Pancreas (tissue), 10 donors: ENCODE measurements at places on chromosomes 6 and 20. TPM values are rescaled to one million over a fixed set of nuclear protein-coding genes. Genes with fewer than 3 reads are reported as not detected.

RAB23 gene
- total RNA-seq: 0.82 TPM

HLA-A gene
- total RNA-seq: 67.7 TPM

GRCh38 chr6:118705544-118706491 lies 54.4 kb upstream of the CEP85L start:
- no peak overlapping the region for H3K27ac ChIP-seq
- no peak overlapping the region for H3K4me3 ChIP-seq
- no peaks in the 10 kb centered on the region for H3K36me3 ChIP-seq

DNA sequence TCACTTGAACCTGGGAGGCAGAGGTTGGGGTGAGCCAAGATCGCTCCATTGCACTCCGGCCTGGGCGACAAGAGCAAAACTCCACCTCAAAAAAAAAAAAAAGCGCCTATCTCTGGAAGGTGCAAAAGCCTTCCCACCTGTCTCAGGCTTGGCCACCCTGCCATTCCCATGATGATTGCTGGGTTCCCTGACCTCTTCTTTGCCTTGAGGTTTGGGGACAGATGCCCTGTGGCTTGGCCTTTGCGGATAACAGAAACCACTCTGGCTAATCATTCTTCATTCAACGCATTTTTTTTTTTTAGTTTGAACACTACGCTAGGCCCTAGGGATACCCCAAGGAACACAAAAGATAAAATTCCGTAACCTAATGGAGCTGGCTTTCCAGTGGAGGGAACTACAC lies 6.8 kb upstream of the HMGA1 start:
- no peaks in the 10 kb centered on the region for H3K4me1 ChIP-seq
- no peak for DNase-seq

OR10C1 gene
- not detected for total RNA-seq

CCDC170 gene
- total RNA-seq: 0.40 TPM

DNA sequence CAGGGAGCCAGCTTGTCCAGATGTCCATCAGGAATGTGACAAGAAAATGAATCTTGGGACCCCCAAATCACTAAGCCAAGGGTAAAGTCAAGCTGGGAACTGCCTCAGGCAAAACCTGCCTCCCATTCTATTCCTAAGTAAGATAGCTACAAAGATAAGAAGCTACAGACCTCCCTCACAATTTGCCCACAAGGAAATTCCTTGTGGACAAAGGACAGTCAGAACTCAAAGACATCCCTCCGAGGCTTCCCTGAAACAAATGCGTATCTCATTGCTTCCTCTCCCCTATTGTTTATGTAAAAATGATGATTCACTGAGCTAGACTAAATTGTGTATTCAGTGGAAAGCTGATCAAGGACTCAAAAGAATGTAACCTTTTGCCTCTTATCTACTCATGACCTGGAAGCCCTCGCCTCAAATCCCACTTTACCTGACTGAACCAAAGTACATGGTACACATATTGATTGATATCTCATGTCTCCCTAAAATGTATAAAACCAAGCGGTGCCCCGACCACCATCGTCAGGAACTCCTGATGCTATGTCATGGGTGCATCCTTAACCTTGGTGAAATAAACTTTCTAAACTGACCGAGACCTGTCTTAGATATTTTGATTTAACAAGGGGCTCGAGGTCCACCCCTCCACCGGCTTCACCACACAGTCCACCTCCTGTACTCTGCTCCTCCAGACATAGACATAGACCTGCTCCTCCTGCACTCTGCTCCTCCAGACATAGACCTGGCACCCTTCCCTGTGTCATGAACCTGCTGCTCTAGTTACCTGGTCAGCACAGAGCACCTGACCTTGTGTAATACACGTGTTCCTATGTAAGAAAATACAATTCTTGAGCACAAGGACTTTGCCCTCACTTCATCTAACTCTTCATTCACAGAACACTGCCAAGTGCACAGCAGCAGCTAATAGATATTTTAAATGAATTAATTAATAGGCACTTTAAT lies 81.4 kb downstream of the WDR27 start:
- H3K4me1 ChIP-seq: no peaks in the 10 kb centered on the region
- DNase-seq: no peak
- H3K27ac ChIP-seq: no peak overlapping the region
- H3K27me3 ChIP-seq: no peaks in the 10 kb centered on the region
- no peaks in the 10 kb centered on the region for H3K36me3 ChIP-seq

DNA sequence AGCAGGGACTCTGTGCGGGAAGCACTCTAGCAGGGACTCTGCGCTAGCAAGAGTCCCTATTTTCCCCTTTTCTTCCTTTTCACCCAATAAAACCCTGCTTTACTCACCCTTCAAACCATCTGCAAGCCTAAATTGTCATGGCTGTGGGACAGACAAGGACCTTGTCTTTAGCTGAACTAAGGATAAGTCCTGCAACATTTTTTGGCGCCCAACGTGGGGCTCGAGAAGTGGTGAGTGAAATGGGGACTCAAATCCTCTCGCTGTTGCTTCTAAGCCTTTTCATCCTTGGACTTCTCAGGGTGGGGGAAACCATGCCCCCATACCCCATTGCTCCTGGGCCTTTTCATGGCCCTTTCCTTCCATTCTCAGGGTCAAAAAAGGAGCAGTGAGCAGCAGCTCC lies 46.4 kb downstream of the IMPG1 start:
- DNase-seq: no peak
- no peaks in the 10 kb centered on the region for H3K27me3 ChIP-seq
- no peaks in the 10 kb centered on the region for H3K4me1 ChIP-seq
- no peak overlapping the region for H3K27ac ChIP-seq
- H3K4me3 ChIP-seq: no peak overlapping the region

DNA sequence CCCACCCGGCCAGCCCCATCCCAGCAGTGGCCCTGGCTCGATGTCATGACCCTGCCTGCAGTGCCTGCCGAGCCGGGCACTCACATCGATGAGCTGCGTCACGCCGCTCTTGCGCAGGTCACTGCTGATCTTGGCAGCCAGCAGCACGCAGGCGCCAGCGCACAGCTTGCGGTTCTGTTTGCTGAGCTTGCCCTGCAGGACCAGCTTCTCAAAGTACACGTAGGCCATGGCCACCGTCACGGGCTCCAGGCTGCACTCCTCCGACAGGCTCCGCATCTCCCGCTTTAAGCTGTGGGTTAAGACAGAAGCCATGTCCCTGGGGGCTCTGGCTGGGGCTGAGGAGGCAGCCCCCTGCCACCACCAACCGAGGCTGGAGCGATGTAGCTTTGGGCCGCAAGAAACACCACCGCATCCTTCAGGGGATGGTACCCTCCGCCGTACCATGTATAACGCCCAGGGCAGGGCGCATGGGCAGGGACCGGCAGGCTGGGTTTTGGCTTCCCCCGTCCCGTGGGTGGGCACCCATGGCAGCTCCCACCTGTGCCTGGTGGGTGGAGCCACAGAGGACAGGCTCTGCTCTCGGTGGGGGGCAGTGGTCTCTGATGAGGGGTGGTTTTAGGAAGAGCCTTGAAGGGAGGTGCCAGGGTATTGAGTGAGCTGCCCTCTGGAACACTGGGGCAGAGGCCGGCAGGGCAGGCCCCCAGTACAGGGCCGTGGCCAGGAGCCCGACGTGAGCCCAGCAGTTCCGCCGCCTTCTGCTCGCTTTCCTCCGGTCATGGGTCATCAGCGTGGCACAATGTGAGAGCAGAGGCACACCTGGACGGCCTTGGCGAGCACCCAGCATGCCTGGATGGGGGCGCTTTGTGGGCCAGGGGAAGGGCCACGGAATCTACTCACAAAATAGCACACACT lies 4.5 kb downstream of the RPS21 start:
- peaks cover 14% of the 10 kb centered on the region for H3K4me1 ChIP-seq
- no peak overlapping the region for H3K4me3 ChIP-seq
- H3K27me3 ChIP-seq: no peaks in the 10 kb centered on the region
- no peaks in the 10 kb centered on the region for H3K36me3 ChIP-seq

DNA sequence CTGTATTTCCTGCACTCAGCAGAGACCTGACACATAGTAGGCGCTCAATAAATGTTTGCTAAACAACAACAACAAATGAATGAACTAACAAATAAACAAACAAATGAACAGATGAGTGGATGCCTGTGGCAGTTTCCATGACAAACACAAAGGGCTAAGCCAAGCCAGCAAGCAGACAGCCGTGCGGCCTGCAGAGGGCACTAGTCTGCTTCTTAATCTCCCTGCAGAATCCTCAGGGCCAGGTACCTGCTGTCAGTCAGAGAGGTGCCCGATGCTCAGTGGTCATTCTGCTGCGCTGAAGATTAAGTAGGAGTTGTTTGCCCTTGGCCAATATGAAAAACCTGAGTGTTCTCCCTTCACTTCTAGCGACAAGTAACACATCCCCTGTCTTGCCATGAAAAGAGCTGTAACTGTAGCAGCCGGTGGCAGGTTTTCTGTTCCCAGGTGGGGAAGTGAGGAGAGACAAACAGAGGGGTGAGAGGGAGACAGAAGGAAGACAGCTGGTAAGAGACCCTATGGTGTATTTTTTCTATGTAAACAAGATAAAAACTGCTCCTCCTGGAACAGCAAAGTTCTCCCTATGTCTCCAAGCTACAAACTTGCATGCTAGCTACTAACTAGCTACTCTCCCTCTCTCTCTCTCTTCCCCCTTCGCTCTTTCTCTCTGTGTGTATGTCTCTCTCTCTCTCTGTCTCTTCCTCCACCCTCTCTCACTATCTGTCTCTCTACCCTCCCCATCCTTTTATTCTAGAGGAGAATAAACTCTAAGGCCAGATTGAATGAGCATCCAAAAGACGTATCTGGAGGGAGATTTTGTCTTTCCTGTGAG lies at the start of gene MC3R:
Gene MC3R (plus strand): TSS at position 779 of the 829 bp plus-strand sequence. CDS start 112 bp downstream, outside the sequence.
- no peak within 1 kb of the TSS for H3K27ac ChIP-seq
- no peaks in the 10 kb centered on the region for H3K4me1 ChIP-seq
- peaks cover 2% of the 10 kb centered on the region for H3K27me3 ChIP-seq
- H3K4me3 ChIP-seq: no peak within 1 kb of the TSS
- H3K36me3 ChIP-seq: no peaks in the 10 kb centered on the region

DNA sequence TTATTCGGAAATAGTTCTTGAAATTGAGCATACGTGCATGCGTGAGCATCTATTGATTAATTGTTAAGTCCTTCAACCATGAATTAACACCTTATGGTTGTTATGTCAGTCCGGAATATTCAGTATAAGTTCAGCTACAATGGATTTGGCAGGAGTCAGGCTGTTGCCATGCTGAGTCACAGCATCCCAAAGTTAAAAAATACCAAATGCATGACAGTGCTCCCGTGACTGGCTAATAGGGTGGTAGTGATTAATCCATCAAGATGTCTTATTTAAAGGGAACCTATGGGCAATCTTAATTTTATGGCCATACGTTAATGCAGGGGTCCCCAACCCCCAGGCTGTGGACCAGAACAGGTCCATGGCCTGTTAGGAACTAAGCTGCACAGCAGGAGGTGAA lies 10.5 kb downstream of the RAE1 start:
- no peak overlapping the region for H3K27ac ChIP-seq
- no peaks in the 10 kb centered on the region for H3K36me3 ChIP-seq
- no peaks in the 10 kb centered on the region for H3K27me3 ChIP-seq

CTAGE9 gene
- not detected for total RNA-seq

SNAI1 gene
- 0.58 TPM for total RNA-seq

THEMIS gene
- total RNA-seq: 0.09 TPM

AK9 gene
- total RNA-seq: 4.7 TPM

- peaks cover 6% of the 10 kb centered on the region for H3K4me1 ChIP-seq
- no peaks in the 10 kb centered on the region for H3K36me3 ChIP-seq
- H3K4me3 ChIP-seq: no peak overlapping the region
- H3K27me3 ChIP-seq: no peaks in the 10 kb centered on the region
- DNase-seq: no peak
- H3K27ac ChIP-seq: no peak overlapping the region
These were observed 114.1 kb upstream of the SGK1 start for GRCh38 chr6:134432036-134432435.

DNA sequence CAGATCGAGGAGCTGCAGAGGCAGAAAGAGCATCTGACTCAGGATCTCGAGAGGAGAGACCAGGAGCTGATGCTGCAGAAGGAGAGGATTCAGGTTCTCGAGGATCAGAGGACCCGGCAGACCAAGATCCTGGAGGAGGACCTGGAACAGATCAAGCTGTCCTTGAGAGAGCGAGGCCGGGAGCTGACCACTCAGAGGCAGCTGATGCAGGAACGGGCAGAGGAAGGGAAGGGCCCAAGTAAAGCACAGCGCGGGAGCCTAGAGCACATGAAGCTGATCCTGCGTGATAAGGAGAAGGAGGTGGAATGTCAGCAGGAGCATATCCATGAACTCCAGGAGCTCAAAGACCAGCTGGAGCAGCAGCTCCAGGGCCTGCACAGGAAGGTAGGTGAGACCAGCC lies 26.2 kb downstream of the C20orf173 start:
- H3K4me1 ChIP-seq: no peaks in the 10 kb centered on the region
- no peaks in the 10 kb centered on the region for H3K27me3 ChIP-seq
- no peak overlapping the region for H3K4me3 ChIP-seq
- H3K36me3 ChIP-seq: peaks cover 18% of the 10 kb centered on the region

DNA sequence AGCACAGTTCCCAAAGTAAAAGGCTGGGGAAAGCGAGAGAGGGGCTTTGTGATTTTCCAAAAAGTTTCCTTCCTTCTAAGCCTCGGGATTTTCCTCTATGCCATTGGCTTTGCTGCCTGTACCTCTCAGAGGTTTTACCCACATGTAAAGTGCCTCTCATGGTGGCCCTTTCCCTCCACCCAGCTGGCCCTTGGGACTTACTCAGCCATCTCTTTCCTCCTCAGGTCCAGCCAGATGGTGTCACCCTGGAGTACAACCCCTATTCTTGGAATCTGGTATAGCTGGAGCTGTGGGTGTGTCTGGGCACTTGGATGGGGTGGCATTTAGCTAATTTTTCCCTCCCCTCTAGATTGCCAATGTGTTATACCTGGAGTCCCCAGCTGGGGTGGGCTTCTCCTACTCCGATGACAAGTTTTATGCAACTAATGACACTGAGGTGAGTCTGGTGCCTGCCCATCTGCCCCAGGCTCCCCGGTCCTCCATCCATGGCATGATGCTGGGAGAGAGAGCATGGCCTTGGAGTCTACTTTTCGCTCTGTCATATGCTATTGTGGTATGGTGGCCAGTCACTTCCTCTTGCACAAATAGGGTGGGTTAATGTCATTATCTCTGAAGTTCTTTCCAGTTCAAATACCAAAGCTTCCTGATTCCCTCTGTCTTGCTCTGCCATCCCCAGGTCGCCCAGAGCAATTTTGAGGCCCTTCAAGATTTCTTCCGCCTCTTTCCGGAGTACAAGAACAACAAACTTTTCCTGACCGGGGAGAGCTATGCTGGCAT lies 1.1 kb downstream of the CTSA start:
- H3K36me3 ChIP-seq: no peaks in the 10 kb centered on the region
- H3K27ac ChIP-seq: no peak overlapping the region
- H3K27me3 ChIP-seq: no peaks in the 10 kb centered on the region

DNA sequence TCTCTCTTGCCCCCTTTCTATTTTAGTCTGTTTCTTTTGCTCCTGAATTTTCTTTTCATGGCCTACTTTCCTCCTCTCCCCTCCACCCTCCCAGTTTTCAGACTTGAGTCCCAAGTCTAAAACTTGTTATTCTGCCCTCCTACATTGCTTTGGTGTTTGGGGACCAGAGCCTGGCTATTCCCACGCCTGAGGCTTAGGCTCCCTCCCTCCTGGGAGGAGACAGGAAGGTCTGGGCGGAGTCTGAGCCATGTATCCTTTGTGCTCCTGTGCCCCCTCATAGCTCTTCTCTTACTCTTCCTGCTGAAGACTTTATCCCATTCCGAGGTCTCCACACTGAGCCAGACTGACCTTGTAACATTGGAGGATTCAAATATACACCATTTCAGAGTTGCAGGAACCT lies 69.5 kb downstream of the DAAM2 start:
- no peak overlapping the region for H3K4me3 ChIP-seq
- H3K4me1 ChIP-seq: no peaks in the 10 kb centered on the region
- H3K27ac ChIP-seq: no peak overlapping the region
- no peaks in the 10 kb centered on the region for H3K36me3 ChIP-seq

EFCAB8 gene
- total RNA-seq: 0.19 TPM

MACROD2 gene
- total RNA-seq: 2.9 TPM
